ENCODE measurements at places on chromosomes 6 and 20. TPM values are rescaled to one million over a fixed set of nuclear protein-coding genes. Genes with fewer than 3 reads are reported as not detected.

Gene MATN4
- not detected for total RNA-seq

Gene IL17F
- not detected for total RNA-seq

Gene KCNK5
- total RNA-seq = 0.16 TPM

Gene ETV7
- not detected for total RNA-seq

Gene FOXS1
- 0.78 TPM for total RNA-seq

All from occipital lobe (tissue), 3 donors.